ENCODE measurements at places on chromosomes 4 and X.

- H3K4me3 ChIP-seq: no peak overlapping the region
- peaks cover 2% of the 10 kb centered on the region for H3K36me3 ChIP-seq
- no peaks in the 10 kb centered on the region for H3K4me1 ChIP-seq
- H3K27ac ChIP-seq: no peak overlapping the region
Observed at GRCh38 chr4:47862297-47862696, 24.4 kb upstream of the CORIN start.

- peaks cover 54% of the 10 kb centered on the region for H3K4me1 ChIP-seq
- DNase-seq: no peak
- H3K4me3 ChIP-seq: no peak overlapping the region
- H3K36me3 ChIP-seq: peaks cover 35% of the 10 kb centered on the region
- no peaks in the 10 kb centered on the region for H3K27me3 ChIP-seq
Observed at GRCh38 chrX:13055486-13055885, 11.1 kb upstream of the FAM9C start.

- H3K27me3 ChIP-seq: no peaks in the 10 kb centered on the region
- H3K36me3 ChIP-seq: no peaks in the 10 kb centered on the region
- DNase-seq: no peak
- H3K4me3 ChIP-seq: no peak overlapping the region
Observed at GRCh38 chrX:132474544-132475248, 14.1 kb downstream of the MBNL3 start.

GRCh38 chr4:125397226-125397625 lies 82.5 kb downstream of the FAT4 start:
- H3K36me3 ChIP-seq: no peaks in the 10 kb centered on the region
- DNase-seq: no peak
- no peaks in the 10 kb centered on the region for H3K4me1 ChIP-seq
- H3K4me3 ChIP-seq: no peak overlapping the region
- H3K27ac ChIP-seq: no peak overlapping the region

DNA sequence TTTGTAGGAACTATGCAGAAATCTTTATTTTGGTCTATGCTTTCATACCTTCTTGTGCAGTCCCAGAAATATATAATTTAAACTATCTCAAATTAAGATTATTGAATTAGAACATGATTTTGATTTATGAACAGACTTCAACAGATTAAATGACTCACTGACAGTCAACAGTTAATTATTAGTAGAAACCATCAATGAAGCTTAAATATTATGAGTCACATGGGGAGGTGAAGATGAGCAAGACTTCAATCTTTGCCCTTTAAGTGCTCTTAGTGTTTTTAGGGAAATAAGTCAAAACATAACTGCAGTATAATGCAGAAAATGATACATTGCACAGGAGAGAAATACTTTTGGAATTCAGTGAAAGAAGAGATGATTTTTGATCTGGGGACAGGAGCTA lies 81.5 kb upstream of the BMP3 start:
- H3K36me3 ChIP-seq: no peaks in the 10 kb centered on the region
- no peak for DNase-seq
- no peaks in the 10 kb centered on the region for H3K4me1 ChIP-seq
- no peaks in the 10 kb centered on the region for H3K27me3 ChIP-seq

GRCh38 chr4:11118513-11118912 lies 310.2 kb downstream of the HS3ST1 start:
- no peak overlapping the region for H3K27ac ChIP-seq
- H3K36me3 ChIP-seq: no peaks in the 10 kb centered on the region
- no peak for DNase-seq
- H3K4me3 ChIP-seq: no peak overlapping the region
- H3K27me3 ChIP-seq: no peaks in the 10 kb centered on the region

GRCh38 chrX:72297953-72298730 lies 7.6 kb downstream of the CITED1 start:
- no peak overlapping the region for H3K27ac ChIP-seq
- no peaks in the 10 kb centered on the region for H3K36me3 ChIP-seq
- DNase-seq: no peak
- no peaks in the 10 kb centered on the region for H3K4me1 ChIP-seq
- H3K27me3 ChIP-seq: peaks cover 47% of the 10 kb centered on the region
- H3K4me3 ChIP-seq: no peak overlapping the region

GRCh38 chr4:139764686-139765310 lies 99.2 kb downstream of the MGST2 start:
- H3K4me1 ChIP-seq: no peaks in the 10 kb centered on the region
- no peaks in the 10 kb centered on the region for H3K36me3 ChIP-seq
- H3K27me3 ChIP-seq: no peaks in the 10 kb centered on the region
- no peak for DNase-seq
- H3K4me3 ChIP-seq: no peak overlapping the region
- no peak overlapping the region for H3K27ac ChIP-seq

GRCh38 chr4:182144626-182145333 lies 98.4 kb upstream of the TENM3 start:
- DNase-seq: no peak
- no peak overlapping the region for H3K27ac ChIP-seq
- H3K27me3 ChIP-seq: peaks cover 62% of the 10 kb centered on the region

Measured in activated CD4-positive, alpha-beta T cell treated with anti-CD3 and anti-CD28 coated beads, Interleukin-2, amount 10 ng/mL, durations not matched to agents 7 days and 5 days (primary cell).